ENCODE measurements at places on chromosomes 2 and 18. TPM values are rescaled to one million over a fixed set of nuclear protein-coding genes. Genes with fewer than 3 reads are reported as not detected.

The CAPN14 gene
- 0.06 TPM for polyA plus RNA-seq

The TSGA10 gene
- 3.8 TPM for polyA plus RNA-seq

The SPDYA gene
- 0.11 TPM for polyA plus RNA-seq

The HOXD10 gene
- 0.05 TPM for polyA plus RNA-seq

The FER1L5 gene
- 0.16 TPM for polyA plus RNA-seq

The BOLL gene
- not detected for polyA plus RNA-seq

The KCNK3 gene
- polyA plus RNA-seq = 6.7 TPM

The MAB21L4 gene
- 8.7 TPM for polyA plus RNA-seq

The NEURL3 gene
- 2.1 TPM for polyA plus RNA-seq

The NTSR2 gene
- polyA plus RNA-seq = not detected

The GALR1 gene
- under 0.01 TPM for polyA plus RNA-seq

The PHLPP1 gene
- polyA plus RNA-seq = 2.3 TPM

The MATN3 gene
- polyA plus RNA-seq = 2.7 TPM

The MC5R gene
- polyA plus RNA-seq = not detected

The SLC16A14 gene
- polyA plus RNA-seq = 1.7 TPM

The IDH1 gene
- polyA plus RNA-seq = 94.2 TPM

The CNRIP1 gene
- 9.0 TPM for polyA plus RNA-seq

The MYO7B gene
- 2.2 TPM for polyA plus RNA-seq

The IL18R1 gene
- polyA plus RNA-seq = 63.5 TPM

The KCNG3 gene
- 0.06 TPM for polyA plus RNA-seq

The CD207 gene
- 0.06 TPM for polyA plus RNA-seq

The ELOA2 gene
- polyA plus RNA-seq = not detected

The USP34 gene
- 47.7 TPM for polyA plus RNA-seq

The LRRTM4 gene
- not detected for polyA plus RNA-seq

The MARCHF4 gene
- polyA plus RNA-seq = 0.04 TPM

The WDCP gene
- polyA plus RNA-seq = 3.2 TPM
